ENCODE measurements at places on chromosomes 6 and 20.
A peak's percentile ranks its signal among the peaks of the same experiment; 100 is the strongest.

GRCh38 chr20:4512891-4513550 is 208.7 kb upstream of the PRND start:
- no peak for DNase-seq

DNA sequence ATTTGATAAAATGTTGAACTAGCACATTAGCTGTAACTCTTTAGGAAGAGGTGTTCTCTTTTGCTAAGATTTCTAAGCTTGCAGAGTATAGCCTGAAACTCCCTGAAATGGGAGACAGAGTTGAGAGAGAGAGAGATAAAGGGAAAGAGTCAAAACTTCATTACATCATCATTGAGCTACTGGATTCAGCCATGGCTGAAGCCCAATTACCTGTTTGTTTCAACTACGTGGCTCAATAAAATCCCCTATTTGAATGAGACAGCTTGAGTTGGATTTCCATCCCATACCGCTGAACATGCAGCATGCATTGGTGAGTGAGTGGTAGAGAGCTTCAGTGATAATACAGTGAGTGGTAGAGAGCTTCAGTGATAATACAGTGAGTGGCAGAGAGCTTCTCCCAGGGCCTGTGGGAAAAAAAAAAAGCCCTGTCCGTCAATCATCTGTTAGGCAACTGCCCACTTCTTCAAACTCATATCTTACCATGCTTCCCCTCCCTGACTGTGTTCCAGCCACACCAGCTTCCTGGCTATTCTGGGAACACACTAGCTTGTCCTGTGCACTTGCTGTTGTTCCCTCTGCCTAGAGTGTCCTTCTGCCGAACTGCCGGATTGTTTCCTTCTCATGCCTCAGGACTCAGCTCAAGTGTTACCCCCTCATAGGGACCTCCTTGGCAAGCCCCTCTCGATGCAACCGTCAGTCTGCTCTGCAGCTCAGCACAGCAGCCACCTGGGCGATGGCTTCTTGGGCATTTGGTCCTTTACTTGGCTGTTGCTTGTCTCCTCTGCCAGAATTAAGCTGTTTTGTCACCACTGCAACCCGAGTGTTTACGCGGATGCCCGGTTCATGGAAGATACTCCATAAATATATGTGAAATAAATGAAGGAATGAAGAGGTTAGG is 91.3 kb upstream of the EYA2 start:
- DNase-seq: no peak

DNA sequence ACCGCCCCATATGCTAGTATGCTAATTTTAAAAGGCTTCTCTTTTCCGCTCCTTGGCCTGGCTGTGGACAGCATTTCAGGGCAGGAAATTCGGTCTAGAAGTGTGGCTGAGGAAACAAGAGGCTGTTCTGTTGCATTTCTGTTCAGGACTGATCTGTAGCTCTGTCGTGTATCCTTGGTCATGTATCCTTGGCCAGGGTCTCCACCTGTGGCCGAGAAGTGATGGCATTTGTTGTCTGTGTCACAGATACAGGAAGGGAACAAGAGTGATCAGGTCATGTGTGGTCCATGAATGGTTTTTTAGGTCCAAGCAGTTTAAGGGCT is 300.5 kb upstream of the SUPT3H start:
- DNase-seq: no peak

GRCh38 chr6:17971128-17972073 is 16.0 kb downstream of the KIF13A start:
- peak; percentile 91 for DNase-seq

DNA sequence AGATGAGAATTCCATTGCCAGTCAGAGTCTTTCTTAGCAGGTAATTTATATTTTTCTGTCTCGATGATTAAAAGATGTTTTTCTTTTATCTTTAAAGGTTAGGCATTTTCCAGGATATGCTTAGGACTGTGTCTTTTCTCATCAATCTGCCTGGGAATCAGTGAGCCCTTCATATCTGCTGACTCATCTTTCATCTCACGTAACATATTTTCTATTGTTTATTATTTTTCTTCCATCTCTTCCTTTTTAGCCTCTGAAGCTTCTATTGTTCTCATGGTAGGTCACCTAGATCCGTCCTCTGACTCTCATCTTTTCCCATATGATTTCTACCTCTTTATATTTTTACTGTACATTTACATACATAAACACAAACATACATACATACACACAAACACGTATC is 8.7 kb downstream of the CCDC28A start:
- DNase-seq: no peak

- no peak for DNase-seq
Measured at GRCh38 chr6:162708971-162709370, 18.6 kb downstream of the PRKN start.

- peak; percentile 87 for DNase-seq
Measured at GRCh38 chr6:156662025-156662445, 115.1 kb upstream of the ARID1B start.

DNA sequence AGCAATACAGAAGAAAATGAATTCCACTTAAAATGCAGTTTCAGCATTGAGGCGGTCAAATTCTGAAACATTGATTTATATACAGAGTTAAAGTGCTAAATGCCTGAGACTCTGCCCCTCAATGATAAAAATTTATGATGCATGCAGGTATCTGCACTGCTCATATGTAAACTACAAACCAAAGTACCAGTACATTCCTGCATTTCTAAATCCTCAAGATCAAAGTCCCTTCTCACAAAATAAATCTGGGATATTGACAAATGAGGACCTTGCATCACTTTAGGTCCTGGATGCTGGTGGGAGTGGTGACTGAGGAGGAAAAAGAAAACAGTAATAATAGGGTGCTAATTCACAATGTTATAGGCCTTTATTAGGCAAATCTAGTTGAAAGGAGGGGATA is 101.9 kb downstream of the FIG4 start:
- no peak for DNase-seq

GRCh38 chr20:59512651-59513050 is 91.7 kb upstream of the PHACTR3 start:
- no peak for DNase-seq
